ENCODE measurements at places on chromosomes 3 and 15. TPM values are rescaled to one million over a fixed set of nuclear protein-coding genes. Genes with fewer than 3 reads are reported as not detected.

LPCAT4 gene
- total RNA-seq: 87.5 TPM

TMED3 gene
- 208 TPM for total RNA-seq

GRCh38 chr3:153246806-153247205 lies 84.8 kb downstream of the RAP2B start:
- no peaks in the 10 kb centered on the region for H3K36me3 ChIP-seq
- H3K4me1 ChIP-seq: no peaks in the 10 kb centered on the region
- H3K27me3 ChIP-seq: no peaks in the 10 kb centered on the region
- no peak overlapping the region for H3K27ac ChIP-seq

DNA sequence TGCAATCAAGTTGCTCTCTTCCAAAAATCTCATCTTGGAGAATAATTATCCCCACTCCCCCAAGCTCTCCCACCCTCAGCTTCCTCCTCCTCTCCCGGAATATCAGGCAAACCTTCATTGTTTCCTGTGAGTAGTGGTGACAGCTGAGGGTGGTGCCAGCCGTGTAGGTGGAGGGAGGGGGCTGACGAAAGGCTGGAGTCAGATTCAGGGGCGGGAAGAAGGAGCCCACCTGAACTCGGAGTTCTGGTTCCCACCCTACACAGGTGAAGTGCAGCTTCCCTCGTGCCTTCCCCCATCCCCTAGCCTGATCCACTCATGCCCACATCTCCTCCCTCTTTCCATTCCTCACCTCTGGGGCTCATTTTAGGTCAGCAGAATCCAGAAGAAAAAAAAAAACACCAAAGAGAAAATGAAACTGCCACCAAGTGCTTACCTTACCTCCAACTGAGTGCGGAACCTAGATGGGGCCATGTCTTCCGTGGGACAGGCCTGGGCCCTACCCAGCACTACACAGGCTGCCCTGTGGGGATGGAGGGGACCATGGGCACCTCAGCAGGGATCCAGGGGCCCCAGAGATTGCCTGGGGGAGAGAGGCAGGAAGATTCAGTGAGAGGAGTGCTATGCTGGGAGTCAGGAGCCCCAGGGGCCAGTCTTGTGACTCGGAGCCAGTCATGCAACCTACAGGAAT lies 81.3 kb downstream of the ADCY5 start:
- no peak for DNase-seq
- H3K36me3 ChIP-seq: peaks cover 4% of the 10 kb centered on the region
- H3K27ac ChIP-seq: no peak overlapping the region
- peaks cover 7% of the 10 kb centered on the region for H3K4me1 ChIP-seq
- H3K4me3 ChIP-seq: no peak overlapping the region

- H3K27ac ChIP-seq: no peak overlapping the region
- H3K36me3 ChIP-seq: peaks cover 24% of the 10 kb centered on the region
- no peak for DNase-seq
- no peaks in the 10 kb centered on the region for H3K4me1 ChIP-seq
These were observed 50.8 kb upstream of the XRN1 start for GRCh38 chr3:142498397-142499180.

DNA sequence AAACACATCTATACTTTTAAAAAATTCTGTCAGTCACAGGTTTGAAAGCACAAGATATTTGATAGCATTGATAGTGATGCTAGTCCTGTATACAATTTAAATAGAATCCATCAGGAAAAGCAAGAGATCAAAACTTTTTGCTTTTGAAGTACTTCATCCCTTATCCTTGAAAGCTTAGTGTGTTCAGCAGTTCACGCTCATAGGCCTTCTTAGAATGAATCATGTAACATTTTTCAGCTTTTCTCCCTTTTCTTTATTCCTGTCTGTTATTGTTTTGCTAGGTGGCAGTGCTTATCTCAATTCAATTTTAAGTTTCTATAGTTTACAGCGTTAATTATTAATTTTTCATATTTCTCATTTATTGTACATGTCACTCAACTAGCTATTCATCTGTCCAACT lies 69.1 kb downstream of the FGF7 start:
- no peak overlapping the region for H3K27ac ChIP-seq
- DNase-seq: no peak
- H3K36me3 ChIP-seq: no peaks in the 10 kb centered on the region
- H3K4me3 ChIP-seq: no peak overlapping the region
- no peaks in the 10 kb centered on the region for H3K27me3 ChIP-seq

- H3K4me3 ChIP-seq: no peak overlapping the region
- peak overlapping the region; percentile 84 for H3K27ac ChIP-seq
- H3K36me3 ChIP-seq: peaks cover 7% of the 10 kb centered on the region
- H3K27me3 ChIP-seq: no peaks in the 10 kb centered on the region
- DNase-seq: no peak
These were observed 172.6 kb downstream of the FMN1 start for GRCh38 chr15:33021806-33022389.

All from type B pancreatic cell (in vitro differentiated cells).